ENCODE measurements at places on chromosomes 7 and 10.

GRCh38 chr10:101485681-101486554 lies 102.1 kb downstream of the POLL start:
- no peak for DNase-seq

DNA sequence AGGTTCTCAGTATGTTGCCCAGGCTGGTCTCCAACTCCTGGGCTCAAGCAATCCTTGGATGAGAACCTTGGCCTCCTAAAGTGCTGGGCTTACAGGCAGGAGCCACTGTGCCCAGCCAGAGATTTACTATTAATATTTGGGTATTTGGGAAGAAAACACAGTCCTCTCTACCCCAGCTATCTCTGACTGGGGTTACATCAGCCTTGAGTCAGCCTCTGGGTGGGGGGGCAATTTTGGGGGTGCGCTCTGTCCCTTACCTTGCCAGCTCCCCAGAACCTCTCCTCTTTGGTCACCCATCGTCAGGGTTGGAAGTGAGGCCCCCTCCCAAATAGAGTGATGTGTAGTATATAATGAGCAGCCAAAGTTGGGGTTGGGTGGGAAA lies 1.8 kb downstream of the MLXIPL start:
- DNase-seq: no peak

GRCh38 chr7:40516376-40516775 lies 381.6 kb downstream of the SUGCT start:
- DNase-seq: no peak

DNA sequence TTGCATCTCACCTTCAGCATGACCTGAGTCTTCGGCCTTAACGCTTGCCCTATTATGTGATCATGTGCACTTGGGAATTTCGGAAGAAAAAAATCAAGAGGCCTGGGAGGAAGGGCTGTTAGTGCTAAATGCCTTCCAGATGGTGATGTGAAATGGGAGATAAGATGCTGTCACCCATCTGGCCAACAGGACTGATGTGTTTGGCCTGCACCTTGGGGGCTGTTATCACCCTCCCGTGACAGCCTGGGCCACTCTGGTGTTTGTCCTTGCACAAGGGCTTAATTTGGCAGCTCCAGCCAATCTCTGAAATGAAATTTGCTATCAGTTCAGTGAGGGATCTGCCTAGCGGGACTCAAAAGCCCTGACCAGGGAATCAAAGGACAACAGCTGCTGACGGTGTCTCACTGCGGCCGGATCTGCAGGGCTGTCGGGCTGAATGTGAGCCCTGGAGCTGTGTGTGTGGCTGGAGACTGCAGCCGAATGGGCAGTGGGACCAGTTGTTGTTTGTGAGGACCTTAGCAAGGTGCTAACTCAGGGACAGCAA lies 131.4 kb upstream of the BTBD16 start:
- no peak for DNase-seq

DNA sequence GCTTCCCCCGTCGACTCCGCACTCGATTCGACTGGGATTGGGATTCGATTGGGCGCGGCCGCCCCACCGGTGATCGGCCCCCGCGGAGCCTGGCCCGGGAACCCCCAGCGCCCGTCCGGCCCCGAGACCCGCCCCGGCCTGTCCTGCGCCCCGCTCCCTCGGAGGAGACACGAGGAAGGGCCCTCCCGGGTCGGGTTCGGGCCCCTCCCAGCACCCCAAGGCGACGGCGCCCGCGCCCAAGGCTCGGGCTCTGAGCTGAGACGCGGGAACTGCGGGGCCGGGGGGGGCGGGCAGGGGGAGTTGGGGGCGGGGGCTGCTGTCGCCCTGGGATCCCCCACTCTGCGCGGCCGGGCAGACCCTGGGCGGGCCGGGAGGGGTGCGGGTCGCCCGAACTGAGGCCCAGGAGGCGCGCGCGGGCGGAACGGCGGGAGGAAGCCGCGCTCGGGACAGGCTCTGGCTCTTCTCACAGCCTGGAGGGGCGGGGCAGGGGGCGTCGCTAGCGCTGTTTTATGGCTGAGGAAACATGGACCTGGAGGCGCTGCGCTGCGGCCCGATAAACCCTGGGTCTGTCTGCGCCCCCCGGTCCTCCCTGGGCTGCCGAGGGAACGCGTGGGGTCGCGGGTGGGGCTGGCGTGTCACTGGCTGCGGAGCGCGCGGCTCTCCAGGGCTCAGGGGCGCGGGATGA lies 1.7 kb upstream of the NKX6-2 start:
- peak; percentile 49 for DNase-seq

- no peak for DNase-seq
Observed at GRCh38 chr10:49371967-49372366, 23.9 kb downstream of the DRGX start.

- no peak for DNase-seq
Observed at GRCh38 chr7:128454808-128455542, 703 bp upstream of the HILPDA start.

DNA sequence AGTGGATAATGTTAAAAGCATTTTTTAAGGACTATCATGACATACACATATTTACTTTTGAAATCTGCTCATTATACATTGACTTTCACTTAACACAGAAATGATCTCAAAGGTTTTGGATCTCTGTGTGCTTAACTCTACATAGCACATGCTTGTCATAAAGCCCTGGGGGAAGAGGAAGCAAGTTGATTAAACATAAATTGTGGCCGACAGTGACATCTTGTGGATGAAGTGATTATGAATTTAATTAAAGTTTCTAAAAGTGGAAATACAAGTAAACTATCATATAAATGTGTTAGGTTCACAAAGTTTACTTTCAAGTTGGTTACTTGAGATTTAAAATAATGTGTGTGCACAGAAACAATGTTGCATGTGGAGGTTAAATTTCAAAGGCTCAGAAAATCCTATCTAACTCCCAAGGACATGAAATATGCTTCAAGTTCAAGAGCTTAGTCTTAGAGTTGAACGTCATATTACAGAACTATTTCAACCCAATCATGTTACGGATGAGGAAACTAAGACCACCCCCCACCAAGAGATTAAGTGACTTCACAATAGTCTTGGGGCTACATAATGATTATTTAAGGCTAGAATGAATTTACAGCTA lies 1247.8 kb downstream of the GATA3 start:
- peak; percentile 16 for DNase-seq

- DNase-seq: no peak
Observed at GRCh38 chr10:51767103-51767763, 67.8 kb upstream of the CSTF2T start.

DNA sequence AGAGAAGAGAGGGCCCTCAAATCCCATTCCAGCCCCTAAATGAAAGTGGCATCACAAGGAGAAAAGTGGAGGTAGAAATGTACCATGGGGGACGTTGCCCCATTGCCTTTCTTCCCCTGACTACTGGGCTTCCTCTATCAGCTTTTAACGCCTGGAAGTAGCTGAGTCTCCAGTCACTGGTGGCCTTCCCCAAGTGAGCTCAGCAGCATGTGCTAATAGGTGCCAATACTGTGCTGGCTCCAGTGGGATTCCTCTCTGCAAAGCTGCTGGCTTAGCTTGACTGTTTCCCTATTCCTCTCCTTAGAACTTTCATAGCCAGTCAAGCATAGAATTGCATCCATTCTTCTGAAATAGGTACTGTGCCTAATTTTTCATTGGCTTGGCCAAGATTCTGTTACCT lies 32.6 kb downstream of the LRRC4 start:
- no peak for DNase-seq

DNA sequence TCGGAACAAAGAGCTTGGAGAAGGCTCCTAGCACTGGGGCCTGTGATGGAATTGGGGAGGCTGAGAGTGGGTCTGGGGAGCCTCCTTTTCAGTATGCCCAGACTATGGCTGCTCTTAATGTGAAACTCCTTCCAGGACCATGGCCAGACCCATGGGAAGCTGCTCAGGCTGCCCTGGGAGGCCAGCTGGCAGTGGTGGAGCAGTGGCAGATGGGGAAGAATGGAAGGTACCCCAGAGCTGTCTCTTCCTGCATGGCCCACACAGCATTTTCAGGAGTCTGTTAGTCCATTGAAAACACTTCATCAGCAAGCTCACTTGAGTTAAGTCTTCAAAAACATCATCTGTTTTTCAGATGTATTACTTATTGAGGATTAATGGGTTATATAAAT lies 18.5 kb downstream of the NACAD start:
- DNase-seq: no peak

GRCh38 chr10:34476608-34477007 lies 338.5 kb downstream of the PARD3 start:
- DNase-seq: no peak

- DNase-seq: no peak
Observed at GRCh38 chr10:61398366-61399129, 54.6 kb downstream of the TMEM26 start.

DNA sequence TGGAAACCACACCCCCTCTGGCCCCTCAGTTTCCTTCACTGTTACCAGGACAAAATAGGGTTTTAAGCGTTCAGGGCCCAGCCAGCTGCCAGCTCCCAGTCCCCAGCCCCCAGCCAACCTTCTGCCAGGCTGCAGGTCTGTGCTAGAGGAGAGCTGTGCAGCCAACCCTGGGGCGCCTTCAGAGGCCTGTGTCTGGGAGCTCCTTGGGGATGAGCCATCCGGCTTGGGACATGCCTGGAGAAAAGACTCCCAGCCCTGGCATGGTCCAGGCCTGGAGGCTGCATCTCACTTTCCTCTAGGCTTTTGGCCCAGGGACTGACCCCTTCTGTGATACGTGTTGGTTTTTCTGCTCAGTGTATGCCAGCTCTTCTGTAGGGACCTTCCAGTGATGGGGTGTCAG lies 487.6 kb upstream of the MGMT start:
- no peak for DNase-seq

DNA sequence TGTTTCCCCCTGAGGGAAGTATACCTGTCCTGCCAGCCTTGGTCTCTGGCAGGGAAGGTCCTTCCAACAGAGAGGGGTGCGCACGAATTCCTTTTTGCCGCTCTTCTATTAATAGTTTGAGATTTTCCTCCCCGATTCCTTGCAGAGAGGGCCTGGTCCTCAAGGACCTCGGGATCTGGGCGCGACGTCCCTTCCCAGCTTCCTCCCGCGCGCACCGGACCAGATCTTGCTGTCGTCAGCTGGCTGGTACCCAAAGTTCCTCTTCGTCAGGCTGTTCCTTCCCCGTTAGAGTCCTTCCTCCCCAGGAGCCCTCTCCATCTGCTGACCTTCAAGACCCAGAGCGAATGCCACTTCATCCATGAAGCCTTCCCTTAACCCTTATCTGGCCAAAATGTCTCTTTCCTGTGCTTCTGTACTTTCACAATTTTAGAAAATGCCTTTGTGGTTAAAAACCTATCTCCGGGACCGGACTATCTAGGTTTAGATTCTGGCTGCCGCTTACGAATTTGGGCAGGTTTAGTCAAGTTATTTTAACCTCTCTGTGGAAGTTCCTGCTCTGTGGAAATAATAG lies 851 bp upstream of the GOT1 start:
- peak; percentile 33 for DNase-seq

- DNase-seq: no peak
Observed at GRCh38 chr10:121385136-121385535, 213.1 kb downstream of the FGFR2 start.

GRCh38 chr7:152883858-152884257 lies 124.3 kb downstream of the ACTR3B start:
- no peak for DNase-seq

DNA sequence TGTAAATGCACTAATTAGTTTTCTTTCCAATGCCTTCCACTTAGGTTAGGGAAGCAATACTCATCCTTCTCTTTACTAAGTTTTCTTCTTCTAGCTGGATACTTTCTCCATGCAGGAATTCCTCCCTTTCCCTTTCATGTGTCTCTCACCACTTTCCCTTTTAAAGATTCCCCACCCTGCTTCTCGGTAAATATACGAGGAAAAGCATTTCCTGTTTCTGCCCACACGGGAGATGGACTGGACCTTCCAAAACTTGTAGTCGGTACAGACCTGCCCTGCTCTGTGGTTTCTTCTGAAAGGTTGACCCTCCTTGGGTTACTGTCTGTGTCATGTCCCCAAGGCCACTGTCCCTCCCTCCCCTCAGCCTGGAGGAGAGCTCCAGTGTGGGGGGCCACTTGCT lies 58.9 kb upstream of the LYZL2 start:
- no peak for DNase-seq

DNA sequence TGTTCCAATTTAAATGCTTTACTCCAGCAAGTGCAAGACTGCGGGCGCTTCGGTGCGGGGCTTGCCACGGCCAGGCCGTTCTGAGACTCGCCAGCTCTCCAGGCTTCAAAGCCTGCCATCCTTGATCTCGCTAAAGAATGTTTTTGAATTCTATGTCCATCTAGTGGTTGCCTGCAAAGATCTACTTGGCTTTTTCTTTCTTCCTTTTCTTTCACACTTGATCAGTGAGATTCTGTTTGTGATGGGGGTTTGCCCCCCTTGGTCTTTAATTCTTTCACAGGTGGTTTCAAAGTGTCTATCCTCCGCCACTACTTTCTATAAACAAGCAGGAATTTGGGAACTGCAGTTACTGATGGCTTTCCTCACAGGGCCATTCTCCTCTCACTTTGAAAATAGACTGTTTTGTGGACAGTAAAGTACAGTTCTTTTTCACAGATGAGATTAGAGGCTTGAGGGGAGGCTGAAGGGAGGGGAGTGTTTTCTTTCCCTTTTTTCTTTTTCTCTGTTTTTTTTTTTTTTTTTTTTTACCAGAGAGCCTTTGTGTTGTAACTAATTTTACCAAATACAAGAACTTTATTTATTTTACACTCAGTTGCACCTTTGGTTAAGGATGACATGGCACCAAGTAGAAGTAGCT lies 15.2 kb upstream of the FBXW4 start:
- no peak for DNase-seq

GRCh38 chr7:31171216-31171785 lies 119.2 kb downstream of the ADCYAP1R1 start:
- no peak for DNase-seq

GRCh38 chr10:68171539-68172080 lies 60.3 kb downstream of the ATOH7 start:
- DNase-seq: no peak
